Stimulated activated CD4-positive, alpha-beta T cell treated with anti-CD3 and anti-CD28 coated beads, Interleukin-12 subunit alpha, Interleukin-12 subunit beta, amount 100 ng/mL, for 4 hours (primary cell): ENCODE measurements at places on chromosomes 13 and 19.

- DNase-seq, result peak; percentile 61
Observed at GRCh38 chr19:44988896-44989556, 12.2 kb upstream of the RELB start.

GRCh38 chr13:110442930-110443621 is 118.4 kb downstream of the RAB20 start:
- DNase-seq, result no peak

- DNase-seq, result no peak
Observed at GRCh38 chr19:2055931-2056836, 5.1 kb upstream of the MKNK2 start.

GRCh38 chr19:12913011-12913561 is 6.0 kb downstream of the SYCE2 start:
- no peak for DNase-seq

DNA sequence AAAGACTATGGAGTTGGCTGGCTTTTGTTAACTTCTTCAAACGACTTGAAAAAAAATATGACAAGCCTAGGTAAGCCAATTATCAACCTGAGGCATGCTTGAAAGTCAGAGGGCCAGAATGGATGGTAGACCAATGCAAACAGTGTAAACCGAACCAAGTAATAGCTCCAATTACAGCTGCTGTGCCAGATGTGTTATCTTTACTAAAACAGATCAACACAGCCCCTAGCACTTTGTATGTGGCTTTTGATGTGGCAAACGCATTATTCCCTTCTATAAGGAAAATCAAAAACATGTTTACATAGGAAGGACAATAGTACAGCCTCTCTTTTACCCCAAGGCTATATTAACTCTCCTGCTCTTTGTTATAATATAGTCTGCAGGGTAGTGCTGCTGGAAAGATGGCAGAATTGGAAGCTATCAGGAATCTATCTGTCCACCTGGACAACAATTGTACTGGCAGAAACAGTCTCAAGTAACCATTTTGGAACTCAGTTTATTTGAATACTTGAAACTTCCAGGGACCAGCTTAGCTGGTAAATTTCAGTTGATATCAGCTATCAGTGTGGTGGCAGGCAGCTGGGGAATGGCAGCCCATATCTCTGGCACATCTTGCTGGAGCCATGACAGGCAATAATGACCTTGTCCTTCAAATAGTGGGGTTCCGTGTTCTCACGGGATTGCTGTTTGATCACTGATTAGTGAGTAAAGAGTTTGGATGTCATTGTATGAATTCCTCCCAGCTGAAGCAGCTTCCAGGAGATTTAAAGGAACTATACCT is 144.4 kb upstream of the WASF3 start:
- DNase-seq, result no peak

- no peak for DNase-seq
Observed at GRCh38 chr19:48955308-48955958, 758 bp downstream of the BAX start.

GRCh38 chr13:35690581-35691207 is 214.2 kb upstream of the MAB21L1 start:
- DNase-seq, result no peak

DNA sequence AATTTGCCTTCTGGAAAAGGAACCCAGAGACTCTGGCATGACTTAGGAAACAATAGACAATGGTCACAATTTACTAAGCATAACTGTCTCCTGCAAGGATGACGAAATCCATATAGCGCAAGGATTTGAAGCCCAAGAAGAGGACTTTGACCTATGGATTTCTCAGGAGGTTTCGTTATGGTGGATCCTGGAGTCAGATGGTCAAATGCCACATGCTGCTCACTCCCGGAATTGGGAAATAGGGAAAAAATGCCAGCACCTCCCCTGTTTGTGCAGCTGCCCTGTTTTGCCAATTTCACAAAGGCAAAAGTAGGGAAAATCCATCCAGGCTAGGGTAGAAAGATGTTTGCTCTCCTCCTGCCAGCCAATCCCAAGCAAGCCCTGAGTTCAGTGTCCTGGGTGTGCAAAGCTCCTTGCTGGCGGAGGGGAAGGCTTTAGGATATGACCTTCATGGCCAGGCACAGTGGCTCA is 23.4 kb downstream of the RDH8 start:
- no peak for DNase-seq

DNA sequence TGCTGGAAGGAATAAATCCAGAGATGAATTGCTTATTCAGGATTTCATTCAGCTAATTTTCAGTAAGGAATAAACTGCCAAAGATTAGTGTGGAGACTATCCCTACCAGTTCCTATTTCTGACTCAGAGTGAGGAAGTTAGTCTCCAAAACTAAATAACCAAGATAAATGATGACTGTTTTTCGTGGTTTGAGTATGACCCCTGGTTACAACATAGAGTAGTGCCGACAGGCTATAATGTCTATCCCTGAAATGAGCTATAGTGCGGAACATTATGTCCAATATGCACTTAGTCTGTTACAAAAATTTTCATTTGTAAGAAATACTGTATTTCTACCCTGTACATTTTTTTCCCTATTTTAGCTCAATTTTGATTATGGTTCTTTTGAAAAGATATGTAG is 51.4 kb downstream of the NBEA start:
- no peak for DNase-seq

DNA sequence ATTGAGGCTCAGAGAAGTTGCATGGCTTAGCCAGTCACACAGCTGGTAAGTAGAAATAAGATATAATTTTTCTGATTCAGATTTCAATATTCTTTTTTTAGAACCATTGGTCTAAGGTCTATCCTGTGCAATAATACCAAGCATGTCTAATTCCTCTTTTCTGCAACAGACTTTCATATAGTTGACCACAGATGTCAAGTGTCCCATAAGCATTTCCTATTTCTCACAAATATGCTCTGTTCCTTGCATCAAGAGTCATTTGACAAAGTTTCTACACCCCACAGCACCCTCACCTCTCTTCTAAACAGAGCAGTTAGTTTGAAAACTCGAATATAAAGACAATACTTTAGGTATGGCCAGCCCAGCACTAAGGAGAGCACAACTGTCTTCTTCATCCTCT is 26.8 kb upstream of the SACS start:
- no peak for DNase-seq

GRCh38 chr13:62337109-62337880 is 921.6 kb upstream of the PCDH20 start:
- no peak for DNase-seq

DNA sequence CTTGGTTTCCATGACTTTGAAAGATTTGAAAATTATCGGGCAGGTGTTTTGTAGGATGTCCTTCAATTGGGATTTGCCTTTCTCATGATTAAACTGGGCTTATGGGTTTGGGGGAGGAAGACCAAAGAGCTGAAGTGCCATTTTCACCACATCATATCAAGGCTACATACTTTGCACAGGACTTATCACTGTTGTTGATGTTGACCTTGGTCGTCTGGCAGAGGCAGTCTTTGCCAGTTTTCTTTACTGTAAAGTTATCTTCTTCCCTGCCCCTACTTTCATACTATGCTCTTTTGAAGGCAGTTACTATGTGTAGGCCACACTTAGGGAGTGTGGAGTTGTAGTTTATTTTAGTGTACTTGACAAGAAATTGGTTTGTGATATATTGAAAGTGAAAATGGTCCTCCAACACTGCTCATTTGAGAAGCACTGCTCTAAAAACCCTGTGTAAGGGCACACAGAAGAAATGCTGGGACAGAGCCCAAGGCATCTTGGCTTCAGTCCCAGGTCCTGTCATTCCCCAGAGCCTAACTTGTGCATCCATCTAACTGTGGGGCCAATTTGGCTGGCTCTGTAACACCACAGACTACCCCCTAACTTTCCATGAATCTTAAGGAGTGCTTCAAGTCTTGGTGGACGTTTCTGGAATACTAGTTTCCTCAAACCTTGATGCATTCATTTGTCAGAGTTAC is 384.9 kb downstream of the KCNRG start:
- no peak for DNase-seq

- DNase-seq, result no peak
Observed at GRCh38 chr13:112058941-112059340, 8.0 kb upstream of the SOX1 start.

DNA sequence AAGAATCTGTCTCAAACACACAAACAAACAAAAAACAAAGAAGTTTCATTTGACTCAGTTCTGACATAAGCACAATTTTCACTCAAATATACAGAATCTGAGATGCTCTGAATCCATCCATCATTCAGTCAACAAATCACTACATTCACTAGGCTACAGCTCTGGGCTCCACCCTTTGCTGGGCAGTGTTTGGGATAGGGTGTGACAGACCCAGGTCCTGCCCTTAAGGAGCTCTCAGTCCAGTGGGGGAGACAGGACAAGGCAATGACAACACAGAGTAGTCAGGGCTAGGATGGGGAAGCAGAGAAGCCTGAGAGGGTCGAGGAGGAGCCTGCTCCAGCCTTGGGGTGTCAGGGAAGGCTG is 45.3 kb downstream of the SPTBN4 start:
- no peak for DNase-seq

DNA sequence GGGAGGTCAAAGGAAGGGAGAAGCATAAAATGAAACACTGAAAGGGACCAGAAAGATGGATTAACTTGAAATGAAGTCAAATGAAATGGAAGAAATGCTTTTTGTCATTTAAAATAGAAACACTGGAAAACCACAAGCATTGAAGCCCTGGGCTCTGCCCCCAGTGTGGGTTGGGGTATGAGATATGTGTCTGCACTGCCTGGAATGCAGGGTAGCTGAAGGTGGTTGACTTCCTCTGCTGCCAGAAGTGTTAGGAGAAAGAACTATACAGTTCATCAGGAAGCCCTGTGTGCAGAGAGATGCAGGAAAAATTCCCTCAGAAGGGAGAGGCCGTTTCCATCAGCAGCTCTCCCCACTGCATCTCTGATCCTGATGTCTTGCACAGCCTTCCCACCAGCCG is 69.2 kb downstream of the DHRS12 start:
- no peak for DNase-seq

DNA sequence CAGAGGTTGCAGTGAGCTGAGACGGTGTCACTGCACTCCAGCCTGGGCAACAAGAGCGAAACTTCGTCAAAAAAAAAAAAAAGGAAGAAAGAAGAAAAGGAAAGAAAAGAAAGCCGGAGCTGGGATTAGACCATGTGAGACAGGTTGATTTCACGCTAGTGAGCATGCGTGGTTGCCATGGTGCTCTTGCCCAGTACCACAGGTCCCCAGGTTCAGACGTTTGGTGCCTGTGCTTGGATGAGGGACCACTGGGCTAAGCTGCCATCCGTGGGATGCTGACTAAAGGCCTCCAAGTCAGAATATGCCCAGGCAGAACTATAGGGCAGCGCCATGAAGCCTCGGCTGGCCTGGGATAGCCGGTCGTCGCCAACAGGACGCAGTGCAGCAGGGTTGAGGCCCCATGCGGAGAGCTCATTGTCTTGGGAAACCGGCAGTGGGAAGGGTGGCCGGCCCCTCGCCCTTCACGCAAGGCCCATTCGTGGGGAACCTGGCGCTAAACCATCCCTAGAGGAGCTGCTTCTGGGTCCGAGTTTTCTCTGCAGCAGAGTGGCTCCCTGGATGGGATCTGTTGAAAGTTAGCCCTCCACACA is 7.2 kb upstream of the TEX101 start:
- DNase-seq, result no peak

DNA sequence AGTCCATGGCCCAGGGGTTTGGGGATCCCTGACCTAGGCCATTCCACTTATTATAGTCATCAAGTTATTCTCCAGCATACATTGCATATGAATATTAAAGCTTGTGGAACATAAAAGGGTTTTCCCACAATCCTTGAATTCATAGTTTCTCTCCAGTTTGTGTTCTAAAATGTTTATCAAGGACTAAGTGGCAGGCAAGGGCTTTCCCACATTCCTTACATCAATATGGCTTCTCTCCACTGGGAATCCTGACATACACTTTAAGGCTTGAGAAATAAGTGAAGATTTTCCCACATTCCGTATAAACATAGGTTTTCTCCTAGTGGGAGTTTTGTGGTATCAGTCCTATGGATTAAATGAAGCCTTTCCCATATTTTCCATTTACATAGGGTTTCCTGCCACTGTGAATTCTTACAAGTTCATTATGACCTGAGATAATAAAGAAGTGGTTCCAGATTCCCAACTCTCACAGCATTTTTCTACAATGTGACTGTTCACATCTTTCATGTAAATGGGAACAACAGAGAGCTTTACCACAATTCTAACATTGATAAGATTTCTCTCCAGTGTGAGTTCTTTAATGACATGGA is 14.5 kb downstream of the ZNF426 start:
- no peak for DNase-seq

DNA sequence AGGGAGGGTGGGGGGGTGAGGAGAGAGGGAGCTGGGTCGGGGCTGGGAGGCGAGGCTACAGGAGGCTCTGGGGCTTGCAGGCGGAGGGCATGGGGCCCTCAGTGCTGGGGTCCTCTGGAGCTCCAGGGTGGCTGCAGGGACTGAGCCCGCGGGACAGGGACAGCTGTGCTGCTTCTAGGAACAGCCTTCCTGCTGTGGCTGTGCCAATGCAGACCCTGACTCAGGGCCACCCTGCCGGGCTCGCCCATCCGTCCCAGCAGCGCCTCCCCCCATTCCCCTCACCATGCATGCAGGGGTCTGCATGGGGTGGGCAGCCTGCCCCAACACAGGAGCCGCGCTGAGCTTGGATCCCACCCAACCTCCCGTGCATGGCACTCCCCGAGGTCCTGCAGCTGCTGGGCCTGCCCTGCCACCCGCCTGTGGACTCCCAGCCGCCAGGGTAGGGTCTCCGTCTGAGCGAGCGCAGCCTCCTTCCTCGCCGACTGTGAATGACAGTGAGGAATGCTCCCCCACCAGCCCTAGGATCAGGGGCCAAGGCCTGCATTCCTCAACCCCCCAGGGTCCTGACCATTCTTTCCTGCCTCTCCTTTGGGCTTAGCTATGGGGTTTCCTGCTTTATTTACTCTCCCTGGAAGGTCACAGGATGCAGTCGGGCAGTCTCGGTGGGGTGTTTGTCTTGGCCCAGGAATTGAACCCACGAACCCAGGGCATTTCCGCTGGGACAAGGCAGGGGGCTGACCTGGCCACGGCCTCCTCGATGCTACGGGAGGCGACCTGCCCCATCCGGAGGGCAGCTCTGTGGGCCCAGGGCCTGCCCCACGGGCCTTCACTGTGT is 23.4 kb downstream of the CEBPG start:
- no peak for DNase-seq

GRCh38 chr13:97165502-97166425 is 56.4 kb upstream of the MBNL2 start:
- no peak for DNase-seq

DNA sequence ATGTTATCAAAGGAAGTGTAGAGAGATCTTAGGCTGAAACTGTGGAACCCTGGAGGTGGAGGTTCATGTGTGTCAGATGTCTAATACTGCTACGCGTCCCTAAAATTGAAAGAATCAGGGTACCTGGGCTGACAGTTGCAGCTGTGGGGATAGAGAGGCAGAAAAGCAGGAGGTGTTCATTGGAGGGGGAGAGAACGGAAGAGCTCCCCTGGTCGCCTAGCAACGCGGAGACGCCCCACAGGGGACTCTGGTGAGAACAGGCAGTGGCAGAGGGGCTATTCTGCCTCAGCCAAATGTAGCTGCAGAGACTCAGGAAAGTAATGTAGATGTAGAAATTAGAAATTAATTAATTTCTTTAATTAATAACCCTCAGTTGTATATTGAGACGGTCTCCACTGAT is 10.1 kb upstream of the ZNF835 start:
- no peak for DNase-seq

GRCh38 chr13:27242702-27243101 is 8.7 kb upstream of the RPL21 start:
- no peak for DNase-seq
